Activated gamma-delta T cell treated with anti-CD3 and anti-CD28 coated beads, Interleukin-2, amount 50 U/mL, for 16 hours (primary cell): ENCODE measurements at places on chromosomes 12 and 14.

GRCh38 chr14:72451054-72451972 is 442.6 kb downstream of the DPF3 start:
- DNase-seq: peak; percentile 24

DNA sequence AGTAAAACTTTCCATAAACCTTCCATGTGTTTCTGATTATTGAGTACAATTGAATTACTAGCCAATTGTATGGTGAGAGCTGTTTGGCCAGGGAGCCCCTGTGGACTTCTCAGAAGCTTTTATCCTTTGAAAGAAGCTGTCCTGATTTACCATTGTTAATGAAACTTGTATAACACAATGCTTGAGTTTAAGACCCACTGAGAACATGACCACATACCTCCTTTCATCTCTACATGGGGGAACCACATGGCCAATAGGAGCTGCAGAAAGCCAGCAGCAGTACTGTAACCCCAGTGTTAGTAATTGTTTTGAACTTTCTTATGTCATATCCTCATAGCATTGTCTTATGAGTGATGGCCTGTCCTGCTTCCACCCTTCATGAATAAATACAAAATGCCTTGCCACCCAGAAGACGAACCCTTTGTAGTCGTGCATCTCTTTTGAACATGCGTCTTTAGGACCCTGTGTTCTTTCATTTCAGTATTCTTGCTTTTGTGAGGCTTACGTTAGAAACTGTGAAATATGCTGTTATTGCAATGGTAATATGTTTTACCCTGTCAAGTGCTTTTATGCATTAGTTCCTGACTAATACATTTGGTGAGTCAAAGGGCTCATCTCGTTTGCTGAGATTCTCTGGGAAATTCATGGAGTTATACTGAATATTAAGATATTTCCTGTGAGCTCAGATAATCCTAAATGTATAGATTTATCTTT is 815.7 kb downstream of the NRXN3 start:
- no peak for DNase-seq

GRCh38 chr12:6961695-6962284 is 8.7 kb downstream of the PHB2 start:
- DNase-seq: no peak

- no peak for DNase-seq
Measured at GRCh38 chr12:109900752-109901580, 892 bp downstream of the TCHP start.

DNA sequence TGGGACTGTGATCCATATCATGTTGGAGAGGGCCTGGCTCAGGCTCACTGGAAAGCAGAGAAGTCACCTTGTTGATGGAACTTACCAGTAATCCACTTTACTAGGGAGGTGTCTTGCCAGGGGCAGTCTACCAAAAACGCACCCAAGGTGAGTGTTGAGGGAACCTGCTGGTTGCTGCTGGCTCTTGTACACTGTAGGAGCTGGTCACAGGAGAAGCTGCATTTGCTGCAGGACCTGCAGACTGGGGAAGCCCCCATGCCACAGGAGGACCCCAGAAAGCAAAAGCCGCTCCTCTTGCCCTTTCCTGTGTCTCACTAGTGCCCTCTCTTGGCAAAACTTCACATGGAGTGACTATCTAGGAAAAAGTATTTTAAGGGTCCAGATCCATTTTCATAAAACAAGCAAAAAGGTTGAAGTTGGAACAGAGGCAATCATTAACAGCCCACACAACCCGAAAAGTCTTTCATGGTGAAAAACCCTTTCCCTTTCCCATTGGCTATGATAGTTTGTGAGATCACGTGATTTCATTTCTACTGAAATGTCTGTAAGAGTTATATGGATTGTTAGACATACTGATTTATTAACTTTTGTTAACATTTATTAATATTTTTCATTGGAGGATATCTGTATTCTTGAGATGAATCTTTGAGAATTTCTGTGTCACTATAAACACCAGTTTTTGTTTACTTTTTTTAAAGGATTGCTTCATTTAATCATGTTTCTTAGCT is 59.2 kb downstream of the RASSF8 start:
- no peak for DNase-seq

- DNase-seq: no peak
Measured at GRCh38 chr14:26984311-26985177, 386.7 kb upstream of the NOVA1 start.

DNA sequence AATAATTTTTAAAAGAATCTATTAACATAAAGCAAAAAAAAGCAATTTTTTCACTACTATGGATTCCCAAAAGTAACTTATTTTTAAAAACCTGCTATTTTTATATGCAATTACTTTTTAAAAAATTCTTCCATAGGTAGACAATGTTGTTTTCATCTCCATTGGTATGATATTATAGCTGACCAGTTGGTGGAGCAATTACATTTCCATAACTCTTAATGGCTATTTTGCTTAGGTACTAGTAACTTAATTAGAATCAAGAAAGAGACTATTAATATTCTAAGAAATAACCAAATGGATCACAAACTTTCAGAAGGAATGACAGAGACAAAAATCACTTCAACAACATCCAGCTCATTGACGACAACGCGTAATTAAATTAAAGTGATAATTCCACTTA is 64.7 kb upstream of the PTCSC3 start:
- DNase-seq: no peak

GRCh38 chr12:9331218-9331626 is 123.0 kb upstream of the PZP start:
- DNase-seq: peak; percentile 57

DNA sequence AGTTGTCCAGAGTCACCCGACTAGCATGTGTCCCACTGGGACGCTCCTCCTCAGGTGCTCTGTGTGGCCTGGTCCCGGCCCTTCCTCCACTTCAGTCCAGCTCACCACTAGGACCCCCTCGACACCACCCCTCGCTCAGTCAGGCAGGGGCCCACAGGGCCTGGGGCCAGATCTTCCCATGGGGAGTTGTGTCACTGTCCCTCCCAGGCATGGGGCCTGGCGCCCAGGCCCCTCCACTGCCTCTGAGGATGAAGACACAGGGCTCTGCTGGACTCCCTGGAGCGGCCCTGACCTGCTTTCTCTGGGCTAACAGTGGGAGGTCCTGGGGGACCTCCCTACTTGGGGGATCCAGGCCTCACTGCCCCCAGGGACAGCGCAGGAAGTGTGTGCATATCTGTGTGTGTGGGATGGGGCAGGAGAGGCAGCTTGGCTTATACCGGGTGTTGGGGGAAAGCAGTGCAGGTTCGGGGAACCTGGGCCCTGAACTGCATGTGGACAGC is 43.8 kb downstream of the KRT80 start:
- no peak for DNase-seq

GRCh38 chr14:100618318-100618693 is 31.1 kb upstream of the BEGAIN start:
- DNase-seq: no peak

DNA sequence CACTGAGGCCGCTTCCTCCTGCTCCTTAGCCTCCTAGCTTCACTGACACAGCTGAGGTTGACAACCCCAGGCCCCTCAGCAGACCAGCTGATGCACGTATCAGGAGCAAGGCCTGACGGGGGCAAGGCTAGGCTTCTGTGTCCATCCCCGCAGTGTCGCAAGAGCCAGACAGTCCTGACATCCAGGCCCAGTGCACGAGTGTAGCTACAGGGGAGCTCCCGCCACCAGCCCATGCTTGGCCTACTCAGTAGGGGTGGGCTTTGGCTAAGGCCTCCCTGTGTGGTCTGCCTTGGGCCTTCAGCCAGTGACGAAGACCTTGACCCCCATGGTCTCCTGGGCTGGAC is 179.1 kb downstream of the DPF3 start:
- DNase-seq: no peak

GRCh38 chr14:96096639-96097610 is 57.8 kb downstream of the C14orf132 start:
- DNase-seq: no peak

DNA sequence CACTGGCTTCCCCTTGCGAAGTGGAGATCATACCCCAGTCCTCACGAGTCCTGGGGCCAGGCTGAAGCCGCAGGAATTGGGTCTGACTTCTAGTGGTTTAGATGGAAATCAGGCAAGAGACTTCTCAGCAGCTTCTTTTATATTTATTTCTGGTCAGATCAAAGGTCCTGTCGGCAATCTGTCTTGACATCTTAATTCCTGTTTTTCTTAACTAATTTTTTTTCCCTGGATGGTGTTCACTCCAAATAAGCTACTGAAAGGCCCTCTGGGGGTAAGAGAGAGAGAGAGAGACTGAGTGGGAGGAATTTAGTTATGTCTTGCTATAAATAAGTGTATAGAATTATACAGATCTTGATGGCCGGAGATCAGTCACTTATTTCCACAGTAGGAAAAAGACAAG is 698.7 kb upstream of the TBX3 start:
- DNase-seq: no peak

DNA sequence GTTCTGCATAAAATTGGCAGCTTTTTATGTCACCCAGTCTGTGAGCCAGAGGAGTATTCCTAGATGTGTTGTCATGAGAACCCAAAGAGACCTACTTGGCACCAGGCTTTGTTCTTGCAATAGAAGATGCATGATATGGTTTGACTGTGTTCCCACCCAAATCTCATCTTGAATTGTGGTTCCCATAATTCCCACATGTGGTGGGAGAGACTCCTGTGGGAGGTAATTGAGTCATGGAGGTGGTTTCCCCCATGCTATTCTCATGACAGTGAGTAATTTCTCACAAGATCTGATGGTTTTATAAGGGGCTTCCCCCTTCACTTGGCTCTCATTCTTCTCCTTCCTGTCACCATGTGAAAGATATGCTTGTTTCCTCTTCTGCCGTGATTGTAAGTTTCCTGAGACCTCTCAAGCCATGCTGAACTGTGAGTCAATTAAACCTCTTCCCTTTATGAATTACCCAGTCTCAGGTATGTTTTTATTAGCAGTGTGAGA is 572.0 kb upstream of the ATP2B1 start:
- DNase-seq: no peak

DNA sequence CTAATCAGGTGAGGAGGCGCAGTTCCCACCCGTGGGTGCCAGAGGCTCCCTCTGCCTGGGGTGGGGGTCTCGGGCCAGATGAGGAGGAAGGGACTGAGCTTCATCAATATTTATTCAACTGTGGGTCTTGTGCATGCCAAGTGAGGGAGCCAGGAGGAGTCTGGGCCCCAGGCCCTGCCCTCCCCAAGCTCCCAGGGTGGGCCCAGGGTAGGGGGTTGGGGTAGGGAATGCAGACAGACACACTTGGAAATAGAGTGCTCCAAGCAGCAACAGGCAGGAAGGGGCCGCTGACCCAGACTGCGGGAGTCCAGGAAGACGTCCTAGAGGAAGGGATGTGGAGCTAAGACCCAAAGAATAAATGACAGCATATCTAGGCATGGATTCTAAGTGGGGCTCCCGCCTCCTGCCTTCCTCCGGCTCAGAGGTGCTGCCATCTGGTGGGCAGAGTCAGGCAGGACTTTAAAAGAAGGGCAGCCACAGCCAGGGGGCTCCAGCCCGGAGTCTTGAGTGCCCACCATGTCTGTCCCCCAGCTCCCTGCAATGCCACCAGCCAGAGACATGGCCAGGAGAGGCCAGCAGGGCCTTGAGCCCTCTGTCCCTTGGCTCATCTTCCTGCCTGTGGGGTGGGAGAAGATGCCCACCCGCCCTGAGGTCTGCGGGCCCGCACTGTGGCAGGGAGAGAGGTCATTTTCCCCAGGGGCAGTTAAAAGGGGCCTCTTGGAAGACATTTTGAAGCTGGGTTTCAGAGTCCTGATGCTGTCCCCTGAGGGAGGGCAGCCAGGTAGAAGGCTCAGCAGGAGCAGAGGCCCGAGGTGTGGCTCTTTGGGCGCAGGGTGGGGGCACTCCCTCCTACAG is 70.1 kb downstream of the PHETA1 start:
- DNase-seq: no peak

GRCh38 chr14:86574051-86574777 is 1044.3 kb downstream of the FLRT2 start:
- DNase-seq: no peak

DNA sequence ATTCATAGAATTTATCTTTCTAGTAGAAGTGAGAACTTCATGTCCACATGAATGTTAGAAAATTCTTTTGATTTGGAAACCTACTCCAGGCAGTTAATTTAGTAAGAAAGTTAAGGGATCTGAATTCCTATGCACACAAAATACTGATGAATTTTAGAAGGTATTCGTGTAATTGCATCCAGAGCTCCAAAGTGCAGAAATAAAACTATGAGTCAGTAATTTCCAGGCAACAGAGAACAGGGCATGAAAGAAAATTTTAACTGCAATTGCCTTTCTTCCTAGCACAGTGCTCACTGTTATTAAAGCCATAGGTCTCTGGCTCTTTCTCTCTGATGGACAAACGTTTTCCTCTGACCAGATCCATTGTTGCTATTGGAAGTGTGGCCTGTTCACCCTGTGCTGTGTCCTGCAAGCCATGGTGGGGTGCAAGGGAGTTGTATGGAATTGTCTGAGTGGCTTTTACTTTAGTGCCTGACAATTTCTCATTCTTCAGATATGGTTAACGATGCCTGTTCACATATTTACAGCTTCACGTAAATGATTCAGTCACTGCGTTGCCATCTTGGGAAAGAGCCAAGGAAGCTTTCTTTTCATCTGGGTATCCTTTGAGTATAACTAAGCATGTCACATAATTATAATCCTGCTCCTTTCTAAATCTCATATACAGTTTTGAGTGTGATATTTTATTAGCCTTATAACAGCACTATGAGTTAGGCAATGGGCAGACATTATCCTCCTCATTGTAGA is 145.1 kb downstream of the ACSS3 start:
- no peak for DNase-seq

- peak; percentile 51 for DNase-seq
Measured at GRCh38 chr14:50082308-50082742, 34.0 kb downstream of the VCPKMT start.

DNA sequence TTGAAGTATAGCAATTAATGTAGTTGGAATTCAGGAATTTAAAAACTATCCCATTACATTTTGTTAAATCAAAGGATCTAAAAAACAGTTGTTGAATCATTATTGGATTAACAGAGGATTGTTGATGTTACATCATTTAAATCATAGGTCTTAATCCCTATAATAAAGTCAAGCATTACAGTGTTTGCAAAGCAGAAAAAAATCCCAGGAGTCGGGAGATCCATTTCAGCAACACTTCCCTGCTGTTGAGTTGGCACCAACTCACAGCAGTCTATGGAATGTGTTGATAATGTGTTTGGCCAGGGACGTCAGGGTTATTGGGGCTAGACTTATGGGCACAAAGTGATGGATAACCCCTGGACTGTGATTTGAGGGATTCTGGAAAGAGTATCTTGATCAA is 99.1 kb upstream of the TMTC1 start:
- DNase-seq: no peak

- DNase-seq: no peak
Measured at GRCh38 chr12:38328306-38328895, 11.8 kb downstream of the ALG10B start.

DNA sequence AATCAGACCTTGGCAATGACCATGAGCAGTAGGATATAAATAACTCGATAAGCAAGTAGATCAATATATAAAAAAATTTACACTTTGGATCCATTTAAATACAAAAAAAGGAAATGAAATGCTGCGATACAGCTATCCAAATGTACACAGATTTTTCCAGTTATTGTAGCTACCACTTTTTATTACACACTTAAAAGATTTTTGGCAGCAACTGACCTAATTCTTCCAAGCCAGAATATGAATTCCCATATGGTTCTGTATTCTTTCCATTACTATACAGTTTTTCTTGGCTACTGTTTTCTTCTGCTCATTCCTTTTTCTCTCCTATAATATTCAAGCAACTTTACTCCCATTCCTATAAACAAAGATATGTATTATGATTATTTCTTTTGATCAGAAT is 52.2 kb downstream of the TMTC1 start:
- DNase-seq: no peak
